Activated T-cell treated with anti-CD3 and anti-CD28 coated beads, Interleukin-2, amount 50 U/mL, for 24 hours (primary cell): ENCODE measurements at places on chromosomes 13 and 19.
A peak's percentile ranks its signal among the peaks of the same experiment; 100 is the strongest.

DNA sequence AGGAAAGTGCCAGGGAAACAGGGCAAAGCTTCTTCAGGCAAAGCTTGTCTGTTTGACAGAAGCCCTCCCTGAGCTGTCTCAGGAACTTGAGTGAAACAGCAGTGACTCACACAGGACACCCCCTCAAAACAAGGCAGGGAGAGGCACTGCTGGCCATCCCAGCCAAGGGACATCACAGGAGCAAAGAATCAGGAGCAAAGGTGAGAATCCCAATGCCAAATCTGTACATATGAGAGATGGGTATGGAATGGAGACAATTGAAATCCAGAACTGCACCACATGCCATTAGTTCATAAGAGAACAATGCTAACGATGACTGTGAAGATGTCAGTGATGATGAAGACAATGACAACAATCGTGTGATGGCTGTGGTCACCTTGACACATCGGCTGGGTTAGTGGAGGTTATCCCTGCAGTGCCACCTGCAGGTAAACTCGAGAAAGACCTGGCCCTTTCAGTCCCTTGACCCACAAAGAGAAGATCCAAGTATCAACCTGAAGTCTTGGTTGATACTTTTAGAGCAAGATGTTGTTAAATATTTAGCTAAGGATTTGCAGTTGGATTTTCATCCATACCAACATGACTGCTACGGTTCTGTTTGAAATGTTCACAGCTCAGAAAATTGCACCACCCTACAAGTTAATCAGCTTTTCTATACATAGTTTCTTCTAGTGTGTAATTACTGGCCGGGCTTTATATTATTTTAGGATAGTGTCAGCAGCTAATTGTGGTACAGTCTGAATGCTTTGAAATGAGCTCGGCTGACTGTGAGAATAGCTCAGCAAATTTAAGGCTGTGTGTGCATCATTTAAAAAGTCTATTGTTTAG is 42.0 kb upstream of the IPO5 start:
- H3K4me1 ChIP-seq: no peaks in the 10 kb centered on the region
- no peaks in the 10 kb centered on the region for H3K36me3 ChIP-seq
- H3K4me3 ChIP-seq: no peak overlapping the region
- no peak for DNase-seq
- H3K27ac ChIP-seq: no peak overlapping the region

GRCh38 chr13:21594715-21595545 is 9.0 kb downstream of the MICU2 start:
- no peaks in the 10 kb centered on the region for H3K27me3 ChIP-seq
- DNase-seq: no peak
- no peak overlapping the region for H3K27ac ChIP-seq
- H3K36me3 ChIP-seq: peaks cover 30% of the 10 kb centered on the region
- no peak overlapping the region for H3K4me3 ChIP-seq

DNA sequence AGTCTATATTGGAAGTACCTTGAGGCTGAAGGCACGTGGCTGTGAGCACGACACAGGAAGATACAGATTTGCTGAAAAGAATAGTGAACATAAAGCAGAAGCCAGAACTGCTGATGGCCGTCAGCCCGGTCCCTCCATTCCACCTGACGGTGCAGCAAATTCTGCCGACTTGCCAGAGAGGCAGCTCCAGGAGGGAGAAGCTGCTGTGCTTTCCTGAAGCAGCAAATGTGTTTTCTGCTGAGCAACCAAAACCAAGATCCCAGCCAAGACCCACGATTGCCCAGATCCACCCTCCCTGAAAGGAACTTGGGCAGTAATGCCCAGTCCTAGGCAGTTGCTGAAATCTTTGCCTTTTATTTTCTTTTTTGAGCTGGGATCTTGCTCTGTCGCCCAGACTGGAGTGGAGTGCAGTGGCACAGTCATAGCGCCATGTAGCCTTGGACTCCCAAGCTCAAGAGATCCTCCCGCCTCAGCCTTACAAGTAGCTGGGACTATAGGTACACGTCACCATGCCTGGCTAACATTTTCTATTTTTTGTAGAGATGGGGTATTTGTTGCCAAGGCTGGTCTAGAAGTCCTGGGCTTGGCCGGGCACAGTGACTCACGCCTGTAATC is 7.0 kb upstream of the RCN3 start:
- DNase-seq: no peak
- no peaks in the 10 kb centered on the region for H3K36me3 ChIP-seq
- H3K27me3 ChIP-seq: no peaks in the 10 kb centered on the region
- H3K4me1 ChIP-seq: peaks cover 4% of the 10 kb centered on the region
- no peak overlapping the region for H3K4me3 ChIP-seq

GRCh38 chr19:2619076-2619475 is 83.4 kb downstream of the GNG7 start:
- H3K36me3 ChIP-seq: no peaks in the 10 kb centered on the region
- peak overlapping the region; percentile 90 for H3K27ac ChIP-seq
- no peak for DNase-seq
- H3K4me1 ChIP-seq: peaks cover 67% of the 10 kb centered on the region
- peak overlapping the region; percentile 47 for H3K4me3 ChIP-seq
- no peaks in the 10 kb centered on the region for H3K27me3 ChIP-seq

- H3K4me3 ChIP-seq: no peak overlapping the region
- no peaks in the 10 kb centered on the region for H3K4me1 ChIP-seq
- H3K27me3 ChIP-seq: no peaks in the 10 kb centered on the region
- DNase-seq: no peak
- no peak overlapping the region for H3K27ac ChIP-seq
- H3K36me3 ChIP-seq: no peaks in the 10 kb centered on the region
Observed at GRCh38 chr13:98717256-98717655, 35.2 kb downstream of the SLC15A1 start.

GRCh38 chr13:29801737-29802305 is 48.6 kb downstream of the UBL3 start:
- H3K36me3 ChIP-seq: no peaks in the 10 kb centered on the region
- no peaks in the 10 kb centered on the region for H3K27me3 ChIP-seq
- no peak overlapping the region for H3K4me3 ChIP-seq
- no peak for DNase-seq

DNA sequence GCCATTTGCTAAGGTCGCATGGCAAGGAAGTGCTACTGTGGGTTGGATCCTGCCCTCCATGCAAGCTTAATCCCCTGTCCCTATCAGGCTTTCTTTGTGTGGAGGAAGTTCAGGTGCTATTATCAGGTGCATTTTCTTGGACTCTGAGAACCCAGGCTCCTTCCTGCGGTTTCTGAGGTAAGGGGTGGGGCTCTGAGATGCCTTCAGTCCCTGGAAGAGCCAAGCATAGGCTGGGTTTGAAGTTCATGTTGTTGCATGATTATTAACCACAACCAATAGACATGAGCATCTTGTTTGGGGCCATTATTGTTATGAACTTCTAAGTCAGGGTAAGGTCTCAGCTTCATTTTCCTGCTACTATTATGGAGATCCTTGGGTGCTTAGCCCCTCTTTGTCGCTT is 109.5 kb downstream of the NALCN start:
- no peaks in the 10 kb centered on the region for H3K4me1 ChIP-seq
- DNase-seq: no peak
- no peaks in the 10 kb centered on the region for H3K27me3 ChIP-seq
- H3K27ac ChIP-seq: no peak overlapping the region

DNA sequence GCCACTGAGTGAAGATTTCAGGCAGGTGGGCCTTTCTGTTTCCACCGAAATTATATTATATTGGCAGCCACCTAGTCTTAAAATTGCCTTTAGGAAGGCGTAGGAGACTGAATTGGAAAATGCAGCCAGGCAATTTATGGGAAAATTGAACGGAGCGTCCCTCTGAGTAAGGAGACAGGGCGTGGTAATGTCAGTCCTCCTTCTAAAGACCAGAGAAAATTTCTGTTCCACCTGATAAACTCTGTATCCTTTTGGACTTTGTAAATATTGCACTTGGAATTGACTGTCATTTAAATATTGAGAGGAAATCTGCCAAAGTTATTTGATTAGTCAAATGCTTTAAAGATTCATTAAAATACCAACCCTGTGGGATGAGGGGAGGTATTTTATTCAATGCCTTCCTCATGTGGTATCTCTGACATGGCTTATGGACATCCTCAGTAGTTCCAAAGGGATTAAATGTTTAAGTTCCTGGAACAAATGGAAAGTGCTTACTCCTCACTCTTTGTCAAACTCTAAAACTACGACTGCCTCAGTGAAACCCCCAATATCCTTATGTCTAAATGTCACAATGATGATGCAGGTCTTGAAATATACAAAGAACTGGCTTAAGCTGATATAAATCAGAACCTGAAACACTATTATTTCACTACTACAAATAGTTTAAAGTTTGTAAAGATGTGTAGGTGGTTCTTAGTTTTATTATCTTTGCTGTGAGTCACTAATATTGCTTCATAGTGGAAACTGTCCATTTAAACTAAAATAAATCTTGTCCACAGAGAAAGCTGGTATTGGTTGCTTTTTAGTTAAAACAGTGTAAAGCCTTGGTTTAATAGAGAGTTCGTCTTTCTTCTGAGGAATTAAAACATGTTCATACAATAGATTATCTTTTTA is 203.2 kb downstream of the FGF14 start:
- no peak overlapping the region for H3K4me3 ChIP-seq
- no peak overlapping the region for H3K27ac ChIP-seq
- H3K36me3 ChIP-seq: no peaks in the 10 kb centered on the region
- H3K4me1 ChIP-seq: no peaks in the 10 kb centered on the region

GRCh38 chr13:102875256-102875655 is 29.4 kb downstream of the ERCC5 start:
- H3K36me3 ChIP-seq: peaks cover 71% of the 10 kb centered on the region
- no peak overlapping the region for H3K27ac ChIP-seq
- H3K4me1 ChIP-seq: peaks cover 28% of the 10 kb centered on the region
- DNase-seq: no peak
